Fibroblast of mammary gland (primary cell): ENCODE measurements at places on chromosomes 3 and 15.
A peak's percentile ranks its signal among the peaks of the same experiment; 100 is the strongest.

DNA sequence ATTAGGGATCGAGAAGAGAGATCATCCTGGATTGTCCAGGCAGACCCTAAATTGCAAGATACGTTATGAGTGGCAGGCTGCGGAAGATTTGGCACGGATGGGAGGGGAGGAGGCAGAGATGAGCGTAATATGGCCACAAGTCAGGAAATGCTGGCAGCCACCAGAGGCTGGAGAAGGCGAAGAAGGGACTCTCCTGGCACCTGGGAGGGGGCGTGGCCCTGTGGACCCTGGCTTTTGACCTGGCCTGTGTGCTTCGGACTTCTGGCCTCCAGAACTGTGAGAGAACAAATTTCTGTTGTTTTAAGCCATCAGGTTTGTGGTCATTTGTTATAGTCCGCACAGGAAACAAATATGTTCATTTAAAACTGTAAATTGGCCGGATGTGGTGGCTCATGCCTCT lies 31.9 kb upstream of the IGF1R start:
- no peak for DNase-seq

DNA sequence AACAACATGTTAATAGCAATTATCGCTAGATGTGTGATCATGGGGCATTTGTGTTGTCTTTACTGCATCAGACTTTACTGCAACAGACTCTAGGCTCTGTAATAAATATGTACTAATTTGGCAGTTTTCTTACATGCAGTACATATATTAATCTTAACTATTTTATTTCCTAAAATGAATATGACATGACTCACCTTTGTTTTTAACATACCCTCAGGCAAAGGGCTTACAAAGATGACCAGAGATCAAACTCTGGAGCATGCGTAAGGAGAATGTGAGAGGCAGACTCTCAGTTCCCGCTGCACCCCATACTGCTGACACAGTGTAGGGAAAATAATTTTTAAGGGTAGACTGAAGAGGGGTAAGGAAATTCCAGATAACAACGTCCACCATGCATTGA lies 7.2 kb upstream of the FAM174B start:
- no peak for DNase-seq

- peak; percentile 10 for DNase-seq
Measured at GRCh38 chr3:30894521-30895251, at the start of gene GADL1. Gene GADL1, minus strand, starts transcription at chr3:30894661. Its CDS starts 47 bp downstream, at chr3:30894614.

DNA sequence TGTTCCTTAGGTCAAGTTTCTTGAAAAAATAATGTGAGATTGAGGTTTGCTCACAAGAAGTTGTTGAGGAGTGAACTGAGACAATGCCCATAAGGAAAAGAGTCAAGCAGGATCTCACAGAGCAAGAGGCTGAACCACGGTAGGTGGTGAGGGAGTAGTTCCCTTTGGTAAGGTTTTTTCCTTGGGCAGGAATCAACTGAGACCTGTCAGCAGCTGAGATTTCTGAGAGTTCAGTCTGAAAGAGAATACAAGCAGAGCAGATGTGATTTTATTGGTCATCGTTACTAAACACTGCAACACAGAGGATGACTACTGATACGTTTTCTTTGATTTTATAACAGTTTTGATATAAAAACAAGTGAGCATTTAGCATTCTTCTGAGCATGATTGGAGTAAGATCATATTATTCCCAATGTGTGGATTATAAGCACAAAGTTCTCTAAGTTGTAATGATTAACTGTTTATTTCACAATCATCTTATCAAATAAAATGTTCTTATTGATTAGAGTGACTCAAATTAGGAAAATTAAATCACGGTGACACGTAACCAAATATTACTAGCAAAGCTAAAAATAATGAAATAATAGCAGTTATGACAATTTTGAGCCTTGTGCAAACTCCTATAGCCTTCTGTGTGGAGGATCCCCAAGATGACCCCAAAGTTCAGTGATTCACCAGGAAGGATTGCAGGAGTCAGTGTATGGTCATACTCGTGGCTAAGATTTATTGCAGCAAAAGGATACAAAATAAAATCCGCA lies 346.2 kb upstream of the ZNF717 start:
- DNase-seq: peak; percentile 70

GRCh38 chr15:32034106-32034505 lies 3.8 kb downstream of the CHRNA7 start:
- DNase-seq: no peak

DNA sequence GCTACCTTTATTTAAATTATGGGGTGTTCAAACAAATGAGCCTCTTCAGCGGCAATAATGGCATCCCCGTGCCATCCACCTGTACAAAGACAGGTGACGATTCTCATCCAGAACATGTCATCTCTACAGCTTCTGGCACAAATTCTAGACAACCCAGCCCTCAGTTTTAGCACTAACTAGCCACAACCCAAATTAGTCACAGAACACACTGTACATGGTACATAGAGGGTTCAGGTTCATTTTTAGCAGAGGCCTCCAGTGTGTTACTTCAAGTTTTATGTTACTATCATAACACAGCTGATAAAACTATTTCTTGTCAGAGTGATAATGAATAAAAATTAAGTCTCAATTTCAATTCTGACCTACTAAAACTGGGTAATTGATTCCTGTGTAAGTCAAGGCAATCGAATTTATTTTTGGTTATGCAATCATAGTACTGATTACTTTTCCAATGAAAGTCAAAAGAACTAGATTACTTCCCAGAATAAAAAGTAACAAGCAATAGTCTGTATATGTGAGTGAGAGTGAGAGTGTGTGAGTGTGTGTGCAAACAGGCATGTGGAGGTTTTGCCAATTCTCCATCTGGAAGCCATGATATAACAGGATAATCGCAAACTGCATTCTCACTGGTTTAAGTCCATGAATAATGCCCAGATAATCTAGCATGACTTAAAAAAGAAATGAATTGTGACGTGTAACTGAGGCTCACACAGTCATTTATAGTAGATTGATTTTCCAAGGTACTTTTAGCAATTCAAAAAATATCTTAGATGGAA lies 37.4 kb downstream of the SHQ1 start:
- DNase-seq: peak; percentile 28

- DNase-seq: no peak
Measured at GRCh38 chr15:87577336-87577735, 679.2 kb downstream of the NTRK3 start.

- peak; percentile 80 for DNase-seq
Measured at GRCh38 chr3:172096881-172097420, 57.6 kb downstream of the FNDC3B start.

GRCh38 chr3:33758281-33758680 lies 40.1 kb upstream of the PDCD6IP start:
- no peak for DNase-seq

- DNase-seq: peak; percentile 2
Measured at GRCh38 chr15:23629234-23629805, 18.3 kb downstream of the MAGEL2 start.

DNA sequence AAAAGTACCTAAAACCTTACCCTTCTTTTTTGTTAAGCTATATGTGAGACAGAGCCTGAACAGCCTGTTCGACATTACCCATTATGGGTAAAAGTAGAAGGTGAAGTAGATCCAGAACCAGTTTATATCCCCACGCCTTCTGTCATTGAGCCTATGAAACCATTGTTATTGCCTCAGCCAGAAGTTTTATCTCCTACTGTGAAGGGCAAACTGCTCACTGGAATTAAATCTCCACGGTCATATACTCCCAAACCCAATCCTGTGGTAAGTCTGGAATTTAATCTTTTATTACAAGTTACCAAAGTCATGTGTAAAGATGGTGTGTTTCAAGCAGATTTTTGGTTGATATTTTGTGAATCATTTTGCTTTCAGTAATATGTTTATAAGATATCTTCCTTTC lies 47.1 kb upstream of the MAPKBP1 start:
- no peak for DNase-seq

DNA sequence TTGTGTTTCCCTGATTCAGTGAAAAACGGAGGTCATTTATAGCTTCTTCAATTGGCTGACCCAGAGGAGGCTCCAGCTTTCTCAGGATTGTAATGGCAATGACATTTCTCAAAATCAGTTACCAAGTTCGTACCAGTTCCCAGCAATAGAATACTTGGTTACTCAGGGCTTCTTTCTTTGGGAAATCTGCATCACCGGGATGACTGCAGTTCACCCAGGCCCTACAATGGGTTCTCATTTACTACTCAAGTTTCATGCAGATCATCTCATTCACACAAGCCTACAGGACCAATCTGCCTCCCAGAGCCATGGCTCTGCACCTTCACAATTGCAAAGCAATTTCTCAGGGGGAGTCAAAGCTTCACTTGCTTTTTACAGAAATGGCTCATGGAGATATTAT lies 109.6 kb downstream of the FHIT start:
- no peak for DNase-seq

DNA sequence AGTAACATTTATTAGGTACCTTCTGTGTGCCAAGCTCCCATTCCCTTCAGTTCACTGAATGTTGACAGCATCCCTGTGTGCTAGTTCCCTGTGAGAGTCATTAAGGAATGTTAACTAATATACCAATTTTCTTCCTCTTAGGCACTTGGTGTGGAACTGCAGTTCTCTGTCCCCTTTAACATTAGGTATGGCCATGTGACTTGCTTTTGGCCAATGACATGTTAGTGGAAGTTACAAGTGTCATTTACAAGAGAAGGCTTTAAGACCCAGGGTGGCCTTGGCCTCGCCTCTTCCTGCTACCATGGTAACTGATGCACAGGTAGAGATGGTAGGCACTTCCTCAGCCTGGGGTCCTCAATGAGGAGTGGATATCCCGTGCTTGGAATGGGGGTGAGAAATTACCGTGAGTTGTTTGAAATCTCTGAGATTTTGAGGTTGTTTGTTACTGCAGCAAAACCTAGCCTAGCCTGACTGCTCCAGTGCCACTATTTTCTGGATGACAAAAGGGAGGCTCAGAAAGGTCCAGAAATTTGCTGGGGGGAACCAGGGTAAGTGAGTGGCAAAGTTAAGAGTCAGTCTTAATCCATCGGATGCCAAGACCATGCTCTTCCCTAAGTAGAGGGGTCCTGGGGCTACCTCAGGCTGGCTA lies 21.2 kb upstream of the LINGO1 start:
- DNase-seq: no peak

GRCh38 chr3:73848173-73848906 lies 223.6 kb upstream of the PDZRN3 start:
- peak; percentile 62 for DNase-seq

- DNase-seq: no peak
Measured at GRCh38 chr3:78004571-78004970, 964.7 kb downstream of the ROBO2 start.

DNA sequence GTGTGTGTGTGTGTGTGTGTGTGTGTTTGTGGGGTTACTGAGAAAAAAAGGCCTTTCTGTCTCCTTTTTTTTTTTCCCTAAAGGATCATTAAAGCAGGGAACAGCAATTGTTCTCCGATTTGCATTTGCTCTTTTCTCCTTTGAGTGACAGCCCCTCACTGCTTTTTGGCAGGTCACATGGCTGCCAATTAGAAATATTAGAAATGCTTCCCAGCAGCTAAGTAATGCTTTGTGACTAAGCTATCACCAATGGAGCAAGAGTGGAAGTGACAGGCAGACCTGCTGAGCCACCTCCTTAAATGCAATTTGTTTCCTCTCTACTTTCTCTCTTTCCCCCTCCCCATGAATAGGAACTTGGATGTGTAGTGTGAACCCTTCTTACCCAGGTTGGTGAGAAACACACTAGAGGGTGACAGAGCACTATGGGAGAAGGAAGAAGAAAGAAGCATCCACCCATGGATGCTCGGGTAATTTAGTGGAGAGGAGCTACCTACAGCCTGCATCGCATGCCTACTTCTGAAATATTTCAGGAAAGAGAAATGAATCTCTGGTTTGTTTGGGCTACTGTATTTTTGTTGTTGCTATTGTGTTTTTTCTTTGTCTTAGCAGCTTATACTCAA lies 165.2 kb upstream of the PDZRN3 start:
- no peak for DNase-seq

GRCh38 chr3:69051756-69052471 lies at the start of gene TMF1:
Gene TMF1, minus strand, starts transcription at chr3:69052333. Its CDS starts 247 bp downstream, at chr3:69052086.
- peak; percentile 99 for DNase-seq

DNA sequence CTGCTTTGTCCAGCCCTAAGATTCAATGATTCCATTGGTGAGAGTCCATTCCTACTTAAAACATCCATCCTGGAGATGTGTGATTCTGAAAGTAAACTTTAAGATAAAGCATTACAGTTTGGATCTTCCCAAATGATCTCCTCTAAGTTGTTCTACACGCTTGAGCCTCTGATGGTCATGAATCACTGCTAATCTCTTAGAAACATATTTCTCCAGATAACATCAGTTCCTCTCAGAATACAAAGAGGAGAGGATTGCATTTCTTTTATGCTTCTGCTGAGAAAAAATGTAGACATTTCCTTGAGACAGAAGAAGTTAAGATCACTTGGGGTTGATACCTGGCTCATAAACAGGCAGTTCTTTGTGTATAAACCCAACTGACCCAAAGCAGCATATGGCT lies 281.2 kb upstream of the DPH6 start:
- DNase-seq: no peak

GRCh38 chr15:36911322-36911944 lies 188.9 kb downstream of the MEIS2 start:
- DNase-seq: peak; percentile 79

DNA sequence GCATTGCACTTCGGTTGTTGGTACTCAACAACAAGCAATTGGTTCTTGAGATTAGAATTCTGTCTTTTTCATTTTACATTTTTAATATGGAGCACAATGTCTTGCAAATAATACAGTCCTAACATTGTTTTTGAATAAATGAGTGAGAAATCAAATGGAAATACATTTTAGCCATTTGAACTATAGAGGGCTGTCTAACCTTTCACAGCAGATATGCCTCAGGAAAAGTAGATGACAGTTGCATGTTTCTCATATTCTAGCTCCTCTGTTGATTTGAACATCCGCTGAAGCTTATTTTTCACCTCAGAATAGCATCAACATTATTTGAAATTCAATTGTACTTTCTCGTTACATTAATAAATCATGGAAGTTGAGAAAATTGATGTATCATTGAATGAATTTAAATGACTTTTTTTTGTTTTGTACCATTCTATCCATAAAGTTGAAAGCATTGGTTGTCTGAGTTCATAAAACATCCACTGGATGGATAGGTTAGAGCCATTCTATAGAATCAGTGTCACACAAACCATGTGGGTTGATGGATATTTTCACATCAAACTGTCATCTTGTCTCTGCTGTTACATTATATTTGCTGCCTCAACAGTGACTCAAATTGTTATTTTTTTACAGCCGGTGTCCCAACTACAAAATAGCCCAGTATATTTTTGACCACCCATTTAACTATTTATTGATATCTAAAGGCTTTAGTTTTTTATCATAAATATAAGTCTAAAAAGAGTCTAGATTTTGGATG lies 928.3 kb downstream of the NSUN3 start:
- no peak for DNase-seq

DNA sequence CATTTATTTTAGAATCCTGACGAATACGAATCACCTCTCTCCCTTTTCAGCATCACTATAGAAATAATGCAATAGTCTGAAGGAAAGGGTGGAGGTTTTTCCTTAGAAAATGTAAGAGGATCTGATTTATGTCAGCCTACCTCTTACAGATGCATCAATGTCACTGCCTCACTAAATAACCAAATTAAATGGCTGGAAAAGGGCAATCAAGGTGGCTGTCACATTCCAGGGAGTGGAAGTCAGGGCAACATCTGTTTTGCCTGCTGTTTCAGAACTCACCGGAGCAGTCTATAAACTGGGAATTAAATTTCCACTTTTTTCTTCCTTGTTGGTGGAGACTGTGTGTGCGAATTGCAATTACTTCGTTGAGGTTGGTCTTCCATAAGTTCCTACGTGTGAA lies 299.3 kb upstream of the PDZRN3 start:
- DNase-seq: no peak
